CD4-positive, alpha-beta memory T cell (primary cell): ENCODE measurements at places on chromosomes 4 and X.

- DNase-seq = no peak
These were observed 104.8 kb upstream of the MSX1 start for GRCh38 chr4:4754641-4755040.

DNA sequence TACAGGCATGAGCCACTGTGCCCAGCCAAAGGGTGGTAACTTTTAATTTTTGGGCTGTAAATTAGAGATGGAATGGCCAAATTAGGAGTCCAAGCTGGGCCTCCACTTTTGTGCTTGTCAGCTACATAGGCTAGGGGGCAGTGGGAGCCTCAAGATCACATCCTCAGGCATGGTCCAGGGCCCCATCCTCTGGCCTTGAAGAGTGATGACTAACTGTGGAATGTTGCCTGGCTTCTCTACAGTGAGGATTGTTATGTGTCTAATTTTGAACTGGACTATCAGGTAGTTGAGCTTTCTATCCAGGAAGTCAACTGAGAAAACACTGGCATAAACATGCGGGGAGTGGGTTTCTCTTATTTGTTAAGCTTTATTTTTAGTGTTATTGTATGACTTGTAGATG lies 33.0 kb downstream of the CCNG2 start:
- DNase-seq = no peak

- DNase-seq = peak; percentile 14
These were observed 70.2 kb downstream of the CLDN22 start for GRCh38 chr4:183249854-183250253.

DNA sequence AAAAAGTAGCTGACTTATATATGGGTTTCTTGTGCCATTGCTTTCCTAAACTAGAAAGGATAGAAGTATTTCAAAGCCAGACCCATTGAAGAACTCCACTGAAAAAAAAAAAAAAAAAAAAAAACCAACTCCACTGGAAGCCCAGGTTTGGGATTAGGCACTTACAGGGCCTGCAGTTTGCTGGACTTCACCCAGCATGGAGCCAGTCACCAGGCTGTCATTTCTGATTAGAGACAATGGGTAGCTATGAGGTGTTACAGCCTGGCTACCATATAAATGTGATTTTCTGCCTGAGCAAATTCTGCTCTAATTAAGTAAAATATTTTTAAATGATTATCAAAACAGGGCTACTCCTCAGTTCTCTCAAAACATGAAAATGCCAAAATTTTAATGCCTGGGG lies 49.5 kb downstream of the HS6ST2 start:
- no peak for DNase-seq

GRCh38 chrX:106510713-106511403 lies 100.9 kb upstream of the RADX start:
- DNase-seq = no peak

DNA sequence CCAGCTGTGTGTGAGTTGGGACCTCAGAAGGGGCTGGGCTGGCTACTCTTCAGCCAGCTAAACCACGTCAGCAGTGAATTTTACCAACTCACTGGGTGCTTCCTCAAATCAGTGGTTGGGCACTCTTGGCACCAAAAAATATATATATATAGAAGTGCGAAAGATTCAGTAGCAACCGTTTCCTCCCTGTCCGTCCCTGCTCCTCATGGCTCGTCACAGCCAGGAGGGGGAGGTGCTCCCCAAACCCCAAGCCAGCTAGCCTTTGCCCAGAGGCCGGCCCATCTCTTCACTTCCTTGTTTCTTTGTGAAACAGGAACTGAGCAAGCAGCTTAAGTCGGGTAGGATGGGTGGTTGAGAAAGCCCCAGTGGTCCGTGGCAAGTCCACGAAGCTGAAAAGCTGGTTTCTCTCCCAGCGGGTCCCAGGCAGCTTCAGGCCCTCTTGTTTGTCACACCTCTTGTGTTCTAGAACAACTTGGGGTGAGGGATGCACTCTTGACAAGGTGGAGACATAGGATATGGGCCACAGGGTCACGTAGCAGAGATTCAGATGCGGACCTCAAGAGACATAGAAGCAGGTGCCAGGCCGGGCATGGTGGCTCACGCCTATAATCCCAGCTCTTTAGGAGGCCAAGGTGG lies 6.8 kb upstream of the SASH3 start:
- no peak for DNase-seq

GRCh38 chr4:118158763-118159375 lies 124.6 kb downstream of the NDST3 start:
- no peak for DNase-seq

DNA sequence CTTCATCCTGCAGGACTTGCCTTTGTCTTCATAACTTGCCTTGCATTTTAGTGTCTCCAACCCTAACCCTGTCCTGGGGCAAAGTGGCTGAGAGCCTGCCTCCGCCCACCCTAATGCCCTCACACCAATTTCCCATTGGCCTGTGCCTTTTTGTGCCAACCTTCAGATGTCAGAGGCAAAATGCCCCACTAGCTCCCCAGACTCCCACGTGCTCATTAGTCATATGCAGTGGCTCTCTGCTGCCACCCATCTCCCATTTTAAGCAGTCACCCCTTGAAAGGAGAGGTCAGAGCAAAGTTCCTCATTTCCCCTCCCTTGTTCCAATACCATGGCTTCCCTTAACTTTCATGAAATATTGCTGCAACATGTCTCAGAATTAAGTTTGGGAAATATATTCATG lies 74.8 kb upstream of the PASD1 start:
- DNase-seq = peak; percentile 3

GRCh38 chr4:98905839-98906238 lies 23.1 kb downstream of the EIF4E start:
- DNase-seq = no peak

GRCh38 chr4:15754323-15754722 lies 23.8 kb upstream of the CD38 start:
- DNase-seq = peak; percentile 57

GRCh38 chrX:120238933-120239332 lies 11.7 kb upstream of the ZBTB33 start:
- DNase-seq = no peak

- no peak for DNase-seq
These were observed 27.3 kb upstream of the XAGE2 start for GRCh38 chrX:52341493-52341892.

DNA sequence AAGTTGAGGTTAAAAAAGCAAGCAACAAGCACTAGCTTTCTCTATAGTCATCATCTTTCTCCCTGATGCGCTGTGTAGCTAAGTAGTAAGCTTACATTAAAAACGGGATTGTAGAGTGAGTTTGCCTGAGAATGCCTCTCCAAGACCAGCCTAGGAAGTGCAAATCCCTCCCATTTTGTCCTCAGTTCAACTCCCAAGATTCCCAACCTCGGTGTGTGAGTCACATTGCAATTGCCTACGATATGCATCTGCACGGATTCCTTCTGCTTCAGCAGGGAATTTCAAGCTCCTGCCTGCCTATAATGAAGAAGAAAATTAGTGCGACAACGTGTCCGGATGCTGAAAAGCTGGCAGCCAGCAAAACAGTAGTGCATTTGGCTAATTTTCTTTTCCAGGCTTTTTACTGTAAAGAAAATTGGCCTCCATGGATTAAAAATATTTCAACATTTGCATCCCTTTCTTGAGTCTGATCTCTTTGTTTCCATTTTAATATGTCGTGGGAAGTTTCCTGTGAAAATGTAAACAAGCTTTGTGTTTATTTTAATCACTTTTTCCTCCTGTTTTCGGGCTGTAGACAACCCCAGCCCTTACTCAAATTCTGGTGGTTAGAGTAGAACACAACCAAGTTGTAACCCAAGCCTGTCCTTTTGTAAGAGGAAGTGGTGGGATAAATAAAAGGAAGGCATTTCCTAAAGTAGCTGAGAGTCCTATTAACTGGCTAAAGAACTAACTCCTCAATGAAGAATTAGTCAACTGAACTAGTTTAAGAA lies 58.4 kb upstream of the TET2 start:
- DNase-seq = no peak

DNA sequence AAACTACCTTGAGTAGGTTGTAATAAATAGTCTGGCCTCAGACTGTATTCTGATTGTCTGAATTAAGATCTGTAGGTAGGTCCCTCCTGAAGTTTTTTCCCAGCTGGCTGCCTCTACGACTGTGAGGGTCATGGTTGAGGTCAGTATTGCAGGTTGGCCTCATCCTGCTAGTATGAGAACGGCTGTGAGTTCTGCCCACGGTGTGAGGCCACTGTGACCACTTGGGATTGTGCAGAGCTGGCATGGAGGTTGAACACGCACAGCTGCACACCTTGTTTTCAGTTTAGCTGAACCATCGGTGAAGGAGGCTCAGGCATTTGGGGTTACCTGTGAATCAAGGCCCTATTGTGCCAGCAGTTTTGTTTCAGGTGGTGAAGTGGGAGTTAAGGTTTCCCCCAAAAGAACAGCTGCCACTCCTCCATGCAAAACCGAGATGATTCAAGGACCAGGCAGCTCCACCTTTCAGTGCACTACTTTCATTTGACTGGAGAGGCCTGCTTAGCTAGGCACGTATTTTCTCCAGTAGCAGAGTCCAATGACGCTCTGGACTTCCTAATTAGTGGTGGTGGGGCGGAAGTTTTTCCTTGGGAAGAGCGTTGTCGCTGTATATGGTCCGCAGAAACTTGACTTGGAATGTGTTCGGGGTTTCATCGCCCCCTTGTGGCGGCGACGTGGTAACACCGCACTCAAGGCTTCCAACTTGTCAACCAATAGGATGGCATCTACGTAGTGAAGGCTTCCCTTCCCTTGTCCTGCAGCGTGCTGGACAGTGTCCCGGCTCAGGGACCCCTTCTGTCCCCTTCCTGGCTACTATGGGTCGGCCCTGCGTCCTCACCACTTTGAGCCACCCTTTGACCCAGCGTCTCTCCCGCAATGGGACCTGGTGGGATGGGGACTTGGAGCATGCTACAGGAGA lies 13.8 kb downstream of the CMC4 start:
- DNase-seq = peak; percentile 44

GRCh38 chr4:128308986-128309385 lies 21.4 kb upstream of the PGRMC2 start:
- DNase-seq = no peak

DNA sequence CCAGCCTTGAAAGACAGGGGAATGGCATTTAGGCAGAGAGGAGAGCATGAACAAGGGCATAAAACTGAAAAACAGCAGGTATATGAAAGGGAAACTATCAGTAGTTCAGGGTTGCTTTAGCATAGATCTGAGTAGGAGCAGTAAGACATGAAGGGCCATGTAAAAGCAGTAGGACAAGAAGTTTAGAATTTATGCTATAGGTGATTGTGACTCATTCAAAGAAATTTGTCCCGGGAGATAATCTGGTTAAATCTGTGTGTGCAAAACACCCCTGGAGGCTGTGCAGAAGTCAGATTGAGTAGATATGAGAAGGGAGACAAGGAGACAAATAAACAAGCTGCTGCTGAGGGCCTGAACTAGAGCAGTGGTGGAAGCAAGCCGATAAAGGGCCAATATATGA lies 109.1 kb upstream of the BMP3 start:
- no peak for DNase-seq

DNA sequence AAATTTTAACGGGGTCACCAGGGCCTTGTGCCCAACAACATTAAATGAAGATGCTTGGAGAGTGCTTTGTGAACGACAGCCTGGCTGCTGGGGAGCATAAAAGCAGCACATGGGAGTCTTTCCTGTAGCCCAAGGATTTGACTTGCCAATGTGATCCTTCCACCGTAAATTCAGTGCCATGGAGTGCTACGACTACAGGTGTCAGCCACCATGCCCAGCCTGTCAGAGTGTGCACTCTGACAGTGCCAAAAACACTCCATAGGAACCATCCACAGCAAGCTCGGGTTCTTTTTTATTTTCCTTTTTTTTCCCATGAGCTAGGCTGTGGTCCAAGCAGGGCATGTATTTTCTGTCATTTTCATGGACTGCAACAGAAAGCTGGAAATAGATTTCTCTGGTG lies 156.9 kb downstream of the NLGN4X start:
- no peak for DNase-seq

- no peak for DNase-seq
These were observed 152.6 kb downstream of the CRLF2 start for GRCh38 chrX:1059576-1060561.

GRCh38 chr4:26080870-26081628 lies 167.0 kb downstream of the SMIM20 start:
- DNase-seq = no peak

GRCh38 chr4:76947369-76947768 lies 2.2 kb upstream of the SEPTIN11 start:
- no peak for DNase-seq

GRCh38 chr4:87037671-87038334 lies 103.0 kb downstream of the AFF1 start:
- no peak for DNase-seq

DNA sequence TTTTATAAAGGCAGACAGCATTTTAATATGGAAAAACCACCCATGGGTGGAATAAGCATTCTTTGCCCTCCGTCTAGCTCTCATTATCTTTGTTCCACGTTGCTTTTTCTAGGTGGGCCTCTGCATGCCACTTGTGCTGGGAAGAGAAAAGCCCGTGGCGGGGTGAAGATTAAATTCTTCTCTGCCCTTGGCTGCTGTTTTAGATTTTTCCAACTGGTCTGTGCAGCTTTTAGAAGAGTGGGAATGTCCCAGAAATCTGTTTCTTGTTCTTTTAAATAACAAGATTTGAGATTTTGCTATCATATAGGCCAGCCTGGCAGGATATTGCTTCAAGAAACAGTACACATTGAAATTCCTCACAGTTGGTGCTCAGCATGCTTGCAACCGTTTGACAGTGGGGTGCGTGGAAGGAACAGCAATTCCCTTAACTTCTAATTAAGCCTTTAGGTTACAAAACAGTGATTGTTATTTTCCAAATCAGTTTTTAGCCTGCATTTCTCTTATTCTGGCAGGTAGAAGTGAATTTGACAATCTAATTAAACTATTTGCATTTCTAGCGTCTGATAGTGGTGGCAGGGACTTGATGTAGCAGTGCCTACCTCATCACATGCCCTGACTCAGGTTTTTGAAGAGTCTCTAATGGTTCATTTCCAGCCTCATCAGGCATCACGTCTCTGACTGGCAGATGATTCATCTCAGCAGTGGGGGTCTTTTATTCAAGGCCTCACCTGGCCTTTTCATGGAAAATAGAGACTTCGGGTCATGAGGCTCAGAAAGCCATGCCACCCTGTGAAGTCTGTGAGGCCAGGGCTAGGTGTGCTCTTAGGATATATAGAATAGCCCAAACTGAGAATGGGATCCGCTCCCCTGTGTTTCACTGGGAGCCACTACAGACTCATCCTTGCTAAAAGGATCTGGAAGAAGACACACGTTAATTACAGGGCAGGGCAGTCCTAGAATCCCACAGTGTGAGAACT lies 50.8 kb downstream of the PPEF1 start:
- DNase-seq = no peak

- DNase-seq = peak; percentile 6
These were observed 209.3 kb downstream of the GPC3 start for GRCh38 chrX:133776072-133776471.

- peak; percentile 21 for DNase-seq
These were observed at the start of gene FGFR3 for GRCh38 chr4:1792832-1793495. Gene FGFR3 (plus strand): TSS chr4:1793293. CDS start chr4:1793935, 642 bp downstream.

DNA sequence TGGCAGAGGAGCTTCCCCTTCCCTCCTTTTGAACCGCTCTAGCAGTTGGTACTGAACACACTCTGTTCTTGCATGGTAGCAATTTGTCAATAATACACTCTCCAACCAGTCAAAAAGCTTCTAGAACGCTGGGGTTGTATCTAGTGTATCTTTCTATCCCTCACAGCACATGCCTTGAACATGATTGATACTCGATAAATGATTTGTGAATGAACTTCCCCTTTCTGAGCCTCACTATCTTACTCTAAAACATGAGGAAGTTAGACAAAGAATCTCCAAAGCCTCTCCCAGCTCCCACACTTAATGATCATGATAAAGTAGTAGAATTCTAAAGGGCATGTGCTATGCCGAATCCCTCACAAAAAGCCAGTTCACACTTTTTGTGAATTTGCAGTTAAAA lies 64.4 kb downstream of the DLG3 start:
- no peak for DNase-seq

- DNase-seq = no peak
These were observed 378.9 kb downstream of the KCNIP4 start for GRCh38 chr4:21569638-21570037.
